T1000 (cell line): ENCODE measurements at places on chromosomes 16 and 17.
A peak's percentile ranks its signal among the peaks of the same experiment; 100 is the strongest.

GRCh38 chr17:82007495-82008257 is 15.0 kb downstream of the CENPX start:
- DNase-seq, result no peak

DNA sequence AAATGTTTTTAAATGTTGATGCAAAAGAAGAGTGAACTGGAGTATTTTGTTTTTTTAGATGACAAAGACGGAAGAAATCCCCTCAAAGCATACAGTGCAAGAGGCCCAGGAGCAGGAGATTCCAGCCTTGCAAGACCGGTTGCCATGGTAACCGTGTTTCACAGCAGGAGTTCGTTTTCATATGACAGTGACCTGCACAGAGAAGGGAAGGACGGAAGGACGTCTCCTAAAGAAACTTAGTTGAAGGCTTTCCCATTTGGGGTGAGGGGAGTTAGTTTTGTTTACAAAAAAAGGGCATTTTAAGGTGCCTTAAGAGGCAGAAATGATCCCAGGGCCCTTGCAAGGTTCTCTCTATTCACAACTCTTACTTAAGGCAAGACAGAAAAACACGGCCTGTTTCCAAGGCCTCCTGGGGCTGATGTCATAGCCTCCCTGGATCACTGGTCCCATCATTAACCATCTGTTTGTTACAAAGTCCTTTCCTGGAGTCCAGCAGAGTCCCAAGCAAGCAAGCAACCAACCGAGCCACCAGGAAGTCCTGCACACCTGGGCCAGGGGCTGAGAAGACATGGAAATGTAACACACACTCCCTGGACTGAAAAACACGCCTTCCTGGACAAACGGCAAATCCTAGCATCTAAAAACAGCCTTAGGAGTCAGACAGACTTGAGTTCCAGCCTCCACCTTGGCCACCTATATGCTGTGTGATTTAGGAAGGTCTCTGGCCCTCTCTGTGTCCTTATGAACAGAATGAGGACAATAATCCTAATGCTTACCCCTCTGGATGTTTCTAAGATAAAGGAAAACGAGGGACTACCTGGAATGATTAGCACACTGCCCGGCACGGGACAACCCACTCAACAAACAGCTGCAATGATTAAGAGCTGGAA is 30.3 kb upstream of the RPH3AL start:
- peak; percentile 41 for DNase-seq

- DNase-seq, result no peak
Observed at GRCh38 chr17:28938552-28938951, 12.8 kb downstream of the PHF12 start.

DNA sequence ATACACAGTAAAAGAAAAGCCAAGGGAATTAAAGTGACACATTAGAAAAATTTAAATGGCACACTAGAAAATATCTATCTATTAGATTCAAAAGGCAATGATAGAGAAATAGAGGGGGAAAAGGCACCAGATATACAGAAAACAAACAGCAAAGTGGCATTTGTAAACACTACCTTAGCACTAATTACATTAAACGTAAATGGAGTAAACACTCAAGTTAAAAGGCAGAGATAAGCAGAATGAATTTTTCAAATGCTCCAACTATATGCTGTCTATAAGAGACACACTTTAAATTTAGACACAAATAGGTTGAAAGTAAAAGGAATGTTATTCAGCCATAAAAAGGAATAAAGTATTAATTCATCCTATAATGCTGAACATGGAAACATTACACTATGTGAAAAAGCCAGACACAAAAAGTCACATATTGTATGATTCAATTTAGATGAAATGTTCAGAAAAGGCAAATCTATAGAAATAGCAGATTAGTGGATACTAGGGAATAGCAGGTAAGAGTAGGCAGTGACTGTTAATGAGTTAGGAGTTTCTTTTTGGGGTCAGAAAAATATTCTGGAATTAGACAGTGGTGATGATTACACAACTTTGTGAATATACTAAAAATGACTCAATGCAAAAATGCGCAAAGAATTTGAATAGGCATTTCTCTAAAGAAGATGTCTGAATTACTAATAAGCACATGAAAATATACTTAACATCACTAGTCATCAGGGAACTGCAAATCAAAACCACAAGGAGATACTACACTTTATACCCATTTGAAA is 92.4 kb downstream of the BRIP1 start:
- no peak for DNase-seq

- no peak for DNase-seq
Observed at GRCh38 chr16:4664538-4665418, 28.6 kb upstream of the NUDT16L1 start.

DNA sequence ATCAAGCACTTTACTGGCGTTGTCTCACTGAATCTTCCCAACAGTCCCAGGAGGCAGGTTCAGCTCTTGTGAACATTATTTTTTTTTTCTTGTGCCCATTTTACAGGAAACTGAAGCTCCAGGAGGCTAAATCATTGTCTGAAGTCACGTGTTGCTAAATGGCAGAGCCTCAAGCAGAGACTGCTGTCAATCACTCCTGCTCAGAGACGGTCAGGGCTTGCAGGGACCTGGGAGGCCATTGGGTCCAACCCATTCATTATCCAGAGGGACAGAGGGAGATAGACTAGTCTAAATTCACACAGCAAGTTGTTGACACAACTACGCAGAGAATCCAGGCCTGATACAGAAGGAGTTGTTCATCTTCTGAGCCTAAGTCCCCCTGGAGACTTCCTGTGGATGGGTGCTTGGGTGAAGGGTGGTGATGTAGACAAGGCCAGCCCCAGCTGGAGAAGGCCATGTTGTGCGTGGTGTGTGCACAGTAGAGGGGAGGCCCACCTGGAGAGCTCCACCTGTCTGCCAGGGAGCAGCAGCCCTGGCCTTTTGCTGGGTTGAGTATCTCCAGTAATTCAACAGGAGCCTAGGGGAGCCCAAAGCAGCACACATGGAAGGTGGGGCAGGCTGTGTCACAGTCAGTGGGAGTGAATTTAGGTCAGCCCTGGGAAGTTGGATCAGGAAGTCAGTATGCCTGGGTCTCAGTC is 24.3 kb upstream of the C1QL1 start:
- DNase-seq, result no peak

GRCh38 chr16:2752850-2753732 is 653 bp downstream of the SRRM2 start:
- DNase-seq, result peak; percentile 87

GRCh38 chr16:53826658-53827057 is 122.7 kb downstream of the FTO start:
- no peak for DNase-seq

DNA sequence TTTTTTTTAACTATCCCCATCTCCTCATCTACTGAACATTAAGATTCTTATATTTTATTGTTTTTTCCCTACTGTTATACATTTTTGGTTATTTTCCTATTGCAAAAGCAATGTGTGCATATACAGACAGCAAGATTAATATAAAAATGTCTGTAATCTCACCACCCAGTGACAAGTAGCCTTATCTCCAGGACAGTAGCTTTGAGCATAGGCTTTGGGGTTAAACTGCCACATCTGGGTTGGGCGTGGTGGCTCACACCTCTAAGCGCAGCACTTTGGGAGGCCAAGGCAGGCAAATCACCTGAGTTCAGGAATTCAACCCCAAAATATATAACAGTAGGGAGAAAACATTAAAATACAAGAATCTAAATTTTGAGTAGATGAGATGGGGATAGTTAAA is 27.4 kb upstream of the SSTR2 start:
- DNase-seq, result no peak

DNA sequence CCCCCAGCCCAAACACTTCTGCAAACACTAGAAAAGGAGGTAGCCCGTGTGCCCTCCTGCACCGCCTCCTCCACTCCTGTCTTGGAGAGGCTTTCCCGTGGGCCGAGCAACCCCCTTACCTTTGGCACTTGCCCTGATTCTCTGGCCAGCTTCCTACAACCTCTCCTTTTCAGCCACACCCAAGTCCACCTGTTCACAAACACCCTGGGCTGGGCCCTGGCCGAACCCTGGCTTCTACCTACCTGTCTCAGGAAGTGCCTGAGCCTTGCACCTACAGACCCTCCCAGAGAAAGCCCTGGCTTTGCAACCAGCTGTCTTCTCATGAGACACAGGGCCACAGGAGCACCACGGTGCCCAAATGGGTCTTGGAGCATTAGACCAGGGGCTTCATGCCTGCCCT is 2.0 kb upstream of the ANTKMT start:
- DNase-seq, result no peak

GRCh38 chr17:74633326-74633725 is 9.8 kb upstream of the CD300E start:
- no peak for DNase-seq

- no peak for DNase-seq
Observed at GRCh38 chr16:77166726-77167125, 24.3 kb upstream of the MON1B start.

DNA sequence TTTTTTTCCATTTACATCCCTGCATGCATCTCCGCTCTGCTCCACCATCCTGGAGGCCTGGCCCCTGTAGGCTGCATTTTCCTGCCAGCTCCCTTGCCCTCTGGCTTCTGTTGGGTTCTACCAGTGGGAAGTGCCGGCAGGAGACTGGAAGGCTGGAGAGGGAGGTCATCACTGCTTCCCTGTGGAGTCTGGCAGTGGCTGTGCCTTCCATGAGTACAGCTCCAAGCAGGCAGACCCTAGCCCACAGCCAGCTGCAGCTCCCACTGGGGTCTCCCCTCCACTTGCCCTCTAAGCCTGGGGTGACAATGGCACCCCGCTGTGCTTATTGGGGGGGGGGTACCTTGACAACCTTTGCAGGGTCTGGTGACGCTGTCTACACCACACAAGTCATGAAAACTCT is 37.3 kb downstream of the MMP15 start:
- no peak for DNase-seq

GRCh38 chr16:55906123-55906522 is 30.9 kb upstream of the CES5A start:
- no peak for DNase-seq

- no peak for DNase-seq
Observed at GRCh38 chr16:2686912-2687507, 4.7 kb downstream of the KCTD5 start.

DNA sequence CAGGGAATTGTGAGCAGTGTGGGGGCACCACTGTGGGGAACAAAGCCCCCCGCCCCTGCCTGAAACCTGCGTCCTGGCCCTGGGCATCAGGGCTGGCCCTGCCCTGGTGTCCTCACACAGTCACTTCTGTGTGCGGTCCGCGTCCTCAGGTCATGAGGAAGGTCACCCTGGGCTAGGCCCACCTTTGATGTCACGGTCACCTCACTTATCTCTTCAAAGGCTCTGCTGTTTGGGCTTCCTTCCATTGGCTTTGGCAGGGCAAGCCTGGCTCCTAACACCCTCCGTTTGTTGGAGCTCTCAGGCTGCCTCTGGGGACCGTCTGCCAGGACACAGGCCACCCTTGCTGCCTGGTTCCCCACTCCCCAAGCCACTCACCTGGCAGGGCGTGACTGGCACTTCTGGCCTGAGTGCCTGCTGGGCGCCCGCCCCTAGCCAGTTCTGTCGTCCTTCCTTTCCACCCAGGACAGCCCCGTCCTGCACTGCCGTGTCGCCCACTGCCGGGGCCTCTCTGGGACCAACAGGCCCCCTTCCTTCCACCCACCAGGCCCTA is 8.8 kb downstream of the CENPX start:
- no peak for DNase-seq

- DNase-seq, result no peak
Observed at GRCh38 chr16:57185446-57185944, 344 bp downstream of the PSME3IP1 start.

DNA sequence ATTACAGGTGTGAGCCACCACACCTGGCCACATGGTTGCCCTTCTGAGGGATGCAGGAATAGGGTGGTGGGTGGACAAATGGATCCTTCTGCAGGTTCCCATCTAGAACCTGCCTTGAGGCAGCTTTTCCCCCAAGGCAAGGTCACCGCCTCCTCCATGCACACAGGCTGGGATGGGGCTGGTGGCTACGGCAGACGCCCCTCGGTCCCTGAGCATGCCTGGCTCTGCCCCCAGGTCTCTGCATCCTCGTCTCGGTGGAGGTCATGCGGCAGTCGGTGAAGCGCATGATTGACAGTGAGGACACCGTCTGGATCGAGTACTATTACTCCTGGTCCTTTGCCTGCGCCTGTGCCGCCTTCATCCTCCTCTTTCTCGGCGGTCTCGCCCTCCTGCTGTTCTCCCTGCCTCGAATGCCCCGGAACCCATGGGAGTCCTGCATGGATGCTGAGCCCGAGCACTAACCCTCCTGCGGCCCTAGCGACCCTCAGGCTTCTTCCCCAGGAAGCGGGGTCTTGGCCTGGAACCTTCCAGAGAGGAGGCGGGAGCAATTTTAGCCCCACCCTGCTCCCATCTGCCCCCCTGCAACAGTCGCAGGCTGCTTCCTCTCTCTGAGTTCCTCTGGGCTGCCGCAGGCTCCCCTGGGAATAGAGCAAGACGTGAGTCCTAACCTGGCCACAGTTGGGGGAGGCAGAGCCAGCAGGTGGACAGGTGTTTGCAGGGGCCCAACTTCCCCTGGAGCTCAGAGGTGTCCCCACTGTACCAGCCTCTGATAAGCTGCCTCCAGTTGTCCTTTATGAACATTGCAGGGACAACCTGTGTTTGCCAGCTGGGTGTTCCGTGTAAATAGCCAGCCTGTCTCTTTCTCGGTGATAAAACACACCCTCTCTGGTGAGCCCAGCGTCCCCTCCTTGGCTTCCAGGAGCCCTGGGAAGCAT is 11.7 kb downstream of the CACNG1 start:
- no peak for DNase-seq

DNA sequence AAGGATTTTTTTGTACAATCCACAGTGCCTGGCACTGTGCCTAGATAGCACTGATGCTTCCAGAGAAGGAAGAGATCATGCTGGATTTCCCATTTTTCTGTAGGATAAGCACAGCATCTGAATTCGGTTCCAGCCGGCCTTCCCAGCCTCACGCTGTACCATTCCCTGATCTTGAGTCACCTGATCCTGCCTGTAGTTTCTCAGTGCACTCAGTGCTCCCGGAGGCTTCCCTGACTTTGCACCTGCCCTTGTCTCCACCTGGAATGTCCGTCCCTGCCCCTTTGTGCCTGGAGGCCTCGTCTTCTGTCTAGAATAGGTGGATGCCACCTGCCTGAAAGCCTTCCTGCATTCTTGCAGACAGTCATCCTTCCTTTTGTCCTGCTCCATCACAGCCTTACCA is 179.9 kb downstream of the CCDC182 start:
- no peak for DNase-seq

GRCh38 chr16:89246383-89246902 is 28.9 kb downstream of the ZNF778 start:
- DNase-seq, result no peak

GRCh38 chr17:76940295-76940694 is 72.1 kb downstream of the MGAT5B start:
- DNase-seq, result no peak

GRCh38 chr16:13957197-13958078 is 37.5 kb downstream of the ERCC4 start:
- DNase-seq, result peak; percentile 79

- no peak for DNase-seq
Observed at GRCh38 chr16:17572145-17572544, 101.4 kb upstream of the XYLT1 start.

GRCh38 chr17:8794636-8795035 is 4.5 kb downstream of the MFSD6L start:
- DNase-seq, result no peak

- DNase-seq, result no peak
Observed at GRCh38 chr16:77949445-77949844, 72.9 kb upstream of the CLEC3A start.
